ENCODE measurements at places on chromosomes 7 and 10.

DNA sequence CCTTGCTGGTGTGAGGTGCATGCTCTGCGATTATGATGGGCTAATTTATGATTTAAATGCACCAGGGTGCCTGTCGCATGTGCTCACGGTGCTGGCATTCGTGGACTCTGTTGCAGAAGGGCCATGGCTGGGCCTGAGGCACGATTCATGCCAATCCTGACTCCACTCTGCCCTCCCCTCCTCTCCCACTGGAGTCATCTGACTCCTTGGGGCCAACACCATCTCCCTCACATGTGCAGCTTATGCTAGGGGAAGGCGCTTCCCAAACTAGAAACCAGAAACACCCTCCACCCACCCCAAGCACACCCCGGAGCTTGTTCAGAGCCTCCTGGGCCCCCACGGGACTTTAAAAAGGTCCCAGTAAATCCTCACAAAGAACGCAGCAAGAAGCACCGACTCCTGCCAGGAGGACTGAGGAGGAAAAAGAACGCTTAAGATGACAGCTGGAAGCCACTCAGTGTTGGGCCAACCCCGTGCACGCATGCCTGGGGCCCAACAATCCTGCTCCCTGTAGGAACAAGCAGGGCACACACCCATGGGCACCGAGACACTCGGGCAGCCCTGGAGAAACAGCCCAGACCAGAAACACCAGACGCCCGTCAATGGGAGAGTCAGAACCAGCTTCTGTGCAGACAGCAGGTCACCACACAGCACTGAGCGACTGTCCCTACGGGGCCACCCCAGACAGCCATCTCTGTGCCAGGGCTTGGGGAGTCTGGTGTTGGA, 14.1 kb downstream of the BRI3 start:
- DNase-seq, result no peak

DNA sequence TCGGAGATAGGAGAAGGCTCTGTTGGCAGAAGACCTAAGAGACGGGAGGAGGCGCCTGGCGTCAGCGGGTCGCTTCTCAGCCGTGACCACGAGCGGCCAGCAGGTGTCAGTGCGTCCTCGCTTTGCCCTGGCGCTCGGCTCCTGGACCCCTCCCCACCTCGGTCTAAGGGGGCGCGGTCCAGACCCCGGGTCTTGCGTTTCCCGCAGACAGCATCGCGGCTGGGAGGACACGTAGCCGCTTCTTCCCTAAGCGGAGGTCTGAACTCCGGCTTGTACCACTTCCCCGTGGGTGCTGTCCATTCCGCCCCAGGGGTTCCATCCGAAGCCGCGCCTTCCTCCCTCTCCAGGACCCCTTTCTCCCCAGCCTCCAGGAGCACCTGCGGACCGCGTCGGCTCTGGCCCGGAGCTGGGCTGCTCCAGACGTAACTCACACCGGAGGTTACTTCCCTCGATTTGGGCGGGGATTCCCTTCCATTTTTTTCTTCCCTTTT, 593 bp upstream of the ADRA2A start:
- no peak for DNase-seq

DNA sequence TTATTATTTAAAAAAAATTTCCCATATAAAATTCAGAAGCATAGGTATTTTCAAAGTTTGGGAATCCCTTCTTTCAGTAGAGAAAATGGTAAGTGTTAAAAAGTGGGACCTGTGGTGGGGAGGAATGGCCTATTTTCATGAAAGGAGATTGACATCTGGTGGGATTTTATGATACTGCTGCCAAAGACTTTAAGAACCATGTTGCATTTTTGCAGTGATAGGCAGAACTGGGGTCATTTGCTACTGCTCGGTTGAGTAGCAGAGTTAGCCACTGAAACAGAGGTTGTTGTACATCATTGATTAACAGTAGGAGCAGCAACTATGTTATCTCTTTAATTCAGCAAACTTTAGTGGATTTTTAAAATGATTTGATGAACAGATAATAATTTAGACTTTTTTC, 4.4 kb downstream of the BICC1 start:
- no peak for DNase-seq

GRCh38 chr7:115952832-115953231, 77.7 kb downstream of the TFEC start:
- DNase-seq, result no peak

- no peak for DNase-seq
Observed at GRCh38 chr7:19491371-19491770, 217.5 kb downstream of the POLR1F start.

- DNase-seq, result no peak
Observed at GRCh38 chr10:100869399-100869798, 43.4 kb upstream of the SLF2 start.

DNA sequence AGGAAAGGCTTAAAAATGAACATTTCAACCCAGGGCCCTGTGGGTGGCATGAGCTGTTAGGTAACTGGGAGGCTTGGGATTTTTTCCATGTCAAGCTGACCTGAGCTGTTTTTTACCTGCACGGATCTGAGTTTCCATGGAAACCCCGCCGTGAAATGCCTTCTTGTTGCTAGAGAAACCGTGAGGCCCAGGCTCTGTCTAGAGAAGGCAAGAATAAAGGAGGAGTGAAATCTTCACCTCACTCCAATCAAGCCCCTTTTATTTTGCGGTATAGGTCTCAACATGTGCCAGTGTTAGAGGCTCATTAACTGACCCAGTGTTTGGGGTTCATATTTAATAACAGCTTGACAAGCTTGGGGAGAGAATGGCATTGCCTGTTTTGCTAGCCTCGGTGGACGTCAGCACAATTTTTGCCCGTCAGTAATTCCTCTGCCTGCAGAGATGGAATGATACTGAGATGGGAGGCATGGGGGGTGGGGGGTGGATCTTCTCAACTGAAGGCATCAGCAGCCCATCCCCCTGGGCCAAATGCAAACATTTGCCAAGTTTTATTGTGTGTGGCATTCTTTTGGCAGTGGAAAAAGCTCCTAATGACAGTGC, 48.9 kb upstream of the PDCD4 start:
- no peak for DNase-seq

DNA sequence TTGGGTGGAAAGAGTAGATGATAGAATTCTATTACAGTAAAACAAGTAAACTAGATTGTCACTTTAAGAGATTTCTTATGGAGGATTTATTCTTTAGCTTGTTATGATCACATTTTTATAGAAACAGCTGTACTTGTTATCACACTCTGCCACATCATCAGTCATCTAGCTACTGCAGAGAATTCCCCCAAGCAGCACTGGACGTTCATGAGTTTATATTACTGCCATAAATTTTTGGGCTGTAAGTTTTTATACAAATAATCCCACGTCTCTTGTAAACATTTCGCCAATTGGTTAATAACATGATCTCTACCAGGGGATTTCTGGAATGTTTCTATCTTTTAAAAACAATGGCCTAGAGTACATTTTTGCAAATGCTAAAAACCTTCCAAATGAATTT, 238.8 kb downstream of the POLR1F start:
- DNase-seq, result no peak

DNA sequence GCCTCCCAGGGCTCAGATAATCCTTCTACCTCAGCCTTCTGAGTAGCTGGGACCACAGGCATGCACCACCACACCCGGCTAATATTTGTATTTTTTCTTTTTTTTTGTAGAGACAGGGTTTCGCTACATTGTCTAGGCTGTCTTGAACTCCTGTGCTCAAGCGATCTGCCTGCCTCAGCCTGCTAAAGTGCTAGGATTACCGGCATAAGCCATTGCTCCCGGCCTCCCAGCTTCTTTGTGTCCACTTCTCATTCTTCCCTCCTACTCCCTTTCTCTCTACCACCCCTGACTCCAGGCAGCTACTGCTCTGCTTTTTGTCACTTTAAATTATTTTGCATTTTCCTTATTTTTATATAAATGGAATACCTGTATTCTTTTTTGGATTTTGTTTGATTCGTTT, 83.4 kb downstream of the PALS2 start:
- DNase-seq, result no peak

- peak; percentile 4 for DNase-seq
Observed at GRCh38 chr7:123154231-123154860, 45.4 kb downstream of the SLC13A1 start.

DNA sequence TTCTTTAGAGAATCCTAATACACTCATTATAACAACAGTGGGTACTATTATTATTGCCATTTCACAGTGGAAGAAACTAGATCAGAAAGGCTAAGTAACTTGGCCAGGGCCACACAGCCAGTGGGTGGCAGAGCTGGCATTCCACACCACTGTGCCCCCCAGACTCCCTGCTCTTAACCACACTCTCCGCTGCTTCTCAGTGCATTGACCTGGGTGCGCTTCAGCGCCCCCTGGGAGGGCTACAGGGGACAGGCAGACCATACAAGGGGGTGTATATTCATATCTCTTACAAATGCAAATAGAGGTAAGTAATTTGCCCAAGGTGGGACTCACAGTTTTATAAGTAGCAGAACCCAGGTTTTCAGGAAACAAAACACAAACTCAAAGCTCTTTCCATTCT, 77.0 kb upstream of the NMT2 start:
- DNase-seq, result no peak

DNA sequence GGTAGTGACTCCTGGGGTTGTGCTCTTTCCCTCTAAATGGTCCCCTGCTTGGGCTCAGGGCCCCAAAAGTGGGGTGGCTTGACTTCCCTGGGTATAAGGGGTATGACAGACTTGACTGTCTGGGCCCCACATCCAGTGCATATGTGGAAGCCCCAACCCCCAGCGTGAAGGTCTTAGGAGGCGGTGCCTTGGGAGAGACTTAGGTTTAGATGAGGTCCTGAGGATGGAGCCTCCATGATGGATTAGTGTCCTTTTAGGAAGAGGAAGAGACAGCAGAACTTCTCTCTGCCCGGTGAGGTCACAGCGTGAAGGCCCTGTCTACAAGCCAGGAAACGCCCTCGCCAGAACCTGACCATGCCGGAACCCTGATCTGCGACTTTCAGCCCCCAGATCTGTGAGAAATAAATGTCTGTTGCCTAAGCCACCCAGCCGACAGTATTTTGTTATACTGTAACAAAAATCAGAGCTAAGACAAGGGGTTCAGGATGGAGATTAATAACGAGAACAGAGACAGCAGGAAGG, 23.8 kb downstream of the PODXL start:
- DNase-seq, result no peak

GRCh38 chr10:44913350-44914081, 2.4 kb downstream of the TMEM72 start:
- no peak for DNase-seq

GRCh38 chr10:93126483-93127052, 52.9 kb downstream of the CYP26A1 start:
- no peak for DNase-seq

GRCh38 chr7:1888425-1888824, 218.3 kb downstream of the ELFN1 start:
- DNase-seq, result no peak

GRCh38 chr10:84007482-84007881, 131.8 kb upstream of the GHITM start:
- DNase-seq, result no peak

- DNase-seq, result no peak
Observed at GRCh38 chr10:89440226-89441009, 26.1 kb downstream of the IFIT5 start.

GRCh38 chr10:46019177-46019528, 11.3 kb downstream of the NCOA4 start:
- DNase-seq, result no peak

GRCh38 chr7:134780166-134780828, 863 bp downstream of the CALD1 start:
- DNase-seq, result no peak

DNA sequence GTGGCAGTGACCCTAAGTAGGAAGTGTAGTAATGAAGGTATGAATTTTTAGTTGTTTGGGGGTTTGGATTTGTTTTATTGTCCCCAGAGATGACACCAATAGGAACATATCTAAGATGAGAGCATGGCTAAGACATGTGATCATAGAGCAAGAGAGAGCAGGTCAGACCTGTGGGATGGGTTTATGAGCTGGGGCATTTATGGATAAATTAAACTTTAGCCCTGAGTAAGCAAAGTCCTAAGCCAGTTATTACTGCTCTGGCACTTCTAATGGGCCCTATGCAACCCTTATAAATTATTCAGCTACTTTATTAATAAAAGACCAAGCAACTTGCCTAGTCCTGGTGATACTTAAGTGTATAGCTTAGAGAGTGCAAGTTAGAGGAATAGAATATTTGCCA, 85.1 kb downstream of the LRRC4 start:
- DNase-seq, result no peak

DNA sequence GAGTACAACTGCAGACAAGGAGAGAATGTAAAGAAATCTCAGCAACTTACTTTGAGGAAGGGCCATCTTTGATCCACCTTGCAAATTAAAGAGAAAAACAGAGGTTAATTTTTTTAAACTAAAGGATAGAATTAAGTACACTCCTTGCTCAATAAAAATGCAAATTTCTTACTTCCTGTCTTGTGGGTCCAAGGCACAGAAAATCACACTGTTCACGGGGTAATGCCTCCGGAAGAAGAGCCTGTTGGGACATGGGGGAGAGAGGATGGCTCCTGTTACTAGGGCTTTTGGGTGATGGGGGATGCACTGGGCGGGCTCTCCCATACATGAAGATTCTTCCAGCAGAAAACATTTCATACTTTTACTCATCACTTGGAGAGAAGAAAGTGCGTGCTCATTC, 301.8 kb downstream of the TNS3 start:
- no peak for DNase-seq

DNA sequence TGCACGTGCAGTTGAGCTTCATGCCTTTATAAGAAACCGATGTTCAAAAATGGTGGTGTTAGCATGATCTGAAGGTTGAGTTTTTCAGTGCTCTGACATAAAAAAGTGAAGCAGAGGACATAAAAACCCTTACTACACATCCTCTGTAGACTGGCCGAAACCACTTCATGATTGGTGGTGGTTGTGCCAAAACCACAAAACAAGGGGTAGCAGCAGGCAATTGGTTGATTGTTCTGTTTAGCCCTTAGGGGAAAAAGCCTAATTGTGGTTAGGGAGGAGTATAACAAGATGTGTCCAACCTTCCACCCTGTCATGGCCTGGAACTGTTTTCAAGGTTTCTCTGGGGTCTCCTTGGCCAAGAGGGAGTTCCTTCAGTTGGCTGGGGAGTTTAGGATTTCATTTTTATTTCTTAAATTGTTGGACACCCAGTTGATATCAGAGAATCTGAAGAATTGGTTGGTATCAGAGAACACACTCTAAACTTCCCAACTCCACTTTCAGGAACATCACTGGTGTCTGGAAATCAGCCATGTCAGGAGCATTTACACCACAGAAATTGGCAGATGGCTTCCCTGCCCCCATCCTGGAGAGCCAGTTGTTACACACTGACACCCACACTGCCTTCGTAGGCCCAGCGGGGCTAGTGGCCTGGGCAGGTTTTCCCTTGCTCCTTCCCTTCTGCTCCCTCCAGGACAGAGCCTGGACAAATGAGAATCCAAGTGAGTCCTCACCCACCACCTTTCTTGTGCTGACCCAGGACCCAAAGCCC, 18.8 kb downstream of the MRPS24 start:
- no peak for DNase-seq

GRCh38 chr10:54985732-54986131, 184.7 kb upstream of the PCDH15 start:
- no peak for DNase-seq

GRCh38 chr10:113735913-113736312, 15.6 kb upstream of the PLEKHS1 start:
- no peak for DNase-seq

GRCh38 chr10:125399289-125399688, 238.9 kb upstream of the CTBP2 start:
- DNase-seq, result no peak

GRCh38 chr10:131692176-131692575, 208.6 kb upstream of the PPP2R2D start:
- DNase-seq, result no peak

- no peak for DNase-seq
Observed at GRCh38 chr10:21888959-21889358, 114.6 kb downstream of the DNAJC1 start.

Data from stimulated activated CD4-positive, alpha-beta T cell treated with anti-CD3 and anti-CD28 coated beads, Interleukin-1b, Interleukin-23, amount 100 ng/mL, for 1 hour (primary cell).